NCI-H187 treated with DMSO at 0.1 percent for 48 hours (cell line): ENCODE measurements at places on chromosomes 16 and 17.
A peak's percentile ranks its signal among the peaks of the same experiment; 100 is the strongest.

DNA sequence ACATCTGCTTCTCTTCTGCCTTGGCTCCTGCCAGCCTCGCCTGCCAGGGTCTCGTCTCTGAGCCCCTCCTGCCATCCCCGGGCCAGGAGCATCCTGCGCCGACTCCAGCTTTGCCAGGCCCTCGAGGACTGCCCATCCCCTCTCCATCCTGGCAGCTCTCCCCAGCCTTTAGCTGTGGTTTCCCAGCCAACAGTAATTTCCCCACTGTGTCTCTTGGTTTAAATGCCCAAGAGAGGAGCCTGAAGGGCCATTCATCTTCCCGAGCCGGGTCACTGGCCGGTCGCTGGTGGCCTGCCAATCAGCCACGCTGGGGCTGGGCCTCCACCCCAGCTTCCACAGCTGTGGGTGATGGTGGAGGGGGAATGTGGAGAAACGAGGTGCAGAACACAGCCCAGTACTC, 47.8 kb downstream of the MRC2 start:
- no peak for DNase-seq

DNA sequence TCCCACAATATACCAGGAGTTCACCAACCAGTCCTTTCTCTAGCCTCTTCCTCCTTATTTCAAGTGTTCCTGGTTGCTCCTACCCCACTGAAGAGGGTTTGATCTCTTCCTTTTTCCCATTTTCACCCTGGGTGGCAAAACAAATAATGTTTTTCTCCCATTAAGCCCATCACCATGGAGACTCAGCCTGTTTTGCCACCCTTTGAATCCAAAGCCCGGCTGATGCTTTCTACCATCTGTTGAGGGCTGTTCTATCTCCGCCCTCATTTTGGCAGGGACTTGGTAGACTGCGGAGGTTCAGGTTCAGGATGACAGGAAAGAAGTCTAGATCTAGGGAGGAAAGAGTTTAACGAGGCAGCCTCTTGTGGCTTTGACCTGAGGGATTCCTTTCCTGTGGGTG, 2.6 kb downstream of the DNAH2 start:
- no peak for DNase-seq

- DNase-seq = no peak
These were observed 6.1 kb upstream of the CDR2 start for GRCh38 chr16:22380529-22380928.

DNA sequence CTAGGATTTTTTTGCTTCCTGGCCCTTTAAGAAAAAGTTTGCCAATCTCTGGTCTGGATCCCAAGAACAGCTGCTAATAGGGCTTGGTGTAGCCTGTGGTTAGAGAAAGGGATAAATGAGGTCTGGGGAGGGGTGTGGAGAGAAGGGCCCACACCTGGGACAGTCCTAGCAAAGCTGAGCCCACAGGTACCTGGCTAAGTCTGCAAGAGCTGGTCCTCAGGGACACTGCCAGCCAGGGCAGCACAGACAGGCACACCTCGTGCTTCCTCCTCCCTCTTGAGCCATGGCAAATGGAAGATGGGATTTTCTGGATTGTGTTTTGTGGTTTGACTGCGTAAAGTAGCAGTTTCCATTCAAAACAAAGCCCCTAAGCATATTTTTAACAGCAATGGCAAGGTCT, 217.5 kb downstream of the SOX9 start:
- no peak for DNase-seq

DNA sequence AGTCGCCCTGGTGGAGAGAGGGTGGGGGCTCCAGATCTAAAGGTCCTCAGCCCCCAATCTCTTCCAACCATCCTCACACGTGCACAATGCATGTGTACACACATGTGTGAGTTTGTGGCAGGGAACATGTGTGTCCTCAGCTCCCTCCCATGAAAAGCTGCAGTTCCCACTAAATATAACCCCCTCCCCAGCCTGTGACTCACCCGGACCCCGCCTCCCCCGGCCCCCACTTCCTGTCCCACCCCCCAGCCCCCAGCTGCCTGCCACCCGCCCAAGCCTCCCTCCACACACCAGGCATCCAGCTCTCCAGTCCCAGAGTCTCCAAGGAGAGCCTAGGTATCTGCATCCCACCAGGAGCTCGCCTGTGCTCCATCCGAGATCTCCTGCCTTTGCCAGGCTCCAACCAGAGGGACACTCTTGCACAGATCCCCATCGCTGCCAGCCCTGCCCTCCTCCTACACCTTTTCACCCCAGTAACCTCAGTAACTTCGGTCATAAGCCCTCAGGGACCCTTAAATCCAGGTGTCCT, 3.9 kb downstream of the DLG4 start:
- DNase-seq = no peak

- DNase-seq = peak; percentile 5
These were observed 6.6 kb upstream of the TEKT3 start for GRCh38 chr17:15348021-15348420.

DNA sequence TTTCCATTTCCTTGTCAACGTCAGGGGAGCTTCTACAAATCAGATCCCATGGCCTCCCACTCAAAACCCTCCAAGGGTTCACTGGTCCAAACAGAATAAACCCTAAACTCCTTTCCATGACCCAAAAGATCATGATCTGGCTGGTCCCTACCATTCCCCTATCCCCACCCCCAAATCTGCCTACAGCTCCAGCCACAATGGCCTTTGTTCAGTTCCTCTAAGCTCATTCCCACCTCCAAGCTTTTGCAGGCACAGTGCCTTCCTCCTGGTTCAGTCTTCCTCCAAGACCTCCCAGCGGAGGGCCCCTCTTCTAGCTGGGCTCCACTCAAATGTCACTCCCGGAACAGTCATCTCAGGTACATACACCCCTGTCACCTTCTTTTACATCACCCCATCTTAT, 2.0 kb downstream of the GPRC5B start:
- no peak for DNase-seq

- no peak for DNase-seq
These were observed 67.4 kb downstream of the SIAH1 start for GRCh38 chr16:48317614-48318315.

DNA sequence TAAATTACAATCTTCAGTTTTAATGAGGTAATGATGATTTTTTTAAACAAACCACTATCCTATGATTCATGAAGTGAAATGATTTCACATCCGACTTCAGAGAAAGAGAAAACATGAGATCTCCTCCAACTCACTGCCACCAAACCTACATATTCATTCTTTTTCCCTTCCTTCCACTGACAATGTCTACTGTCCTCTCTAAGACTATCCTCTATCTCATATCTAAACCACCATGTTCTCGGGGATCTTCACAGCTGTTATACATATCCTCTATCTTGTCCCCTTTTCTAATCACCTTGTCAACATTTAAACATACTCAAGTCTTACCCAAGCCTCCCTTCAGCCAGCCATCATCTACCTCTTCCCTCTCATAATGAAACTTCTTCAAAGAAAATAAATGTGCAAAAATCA, 53.5 kb downstream of the SMURF2 start:
- DNase-seq = no peak

GRCh38 chr16:13070268-13070667, 168.9 kb downstream of the SHISA9 start:
- DNase-seq = no peak

DNA sequence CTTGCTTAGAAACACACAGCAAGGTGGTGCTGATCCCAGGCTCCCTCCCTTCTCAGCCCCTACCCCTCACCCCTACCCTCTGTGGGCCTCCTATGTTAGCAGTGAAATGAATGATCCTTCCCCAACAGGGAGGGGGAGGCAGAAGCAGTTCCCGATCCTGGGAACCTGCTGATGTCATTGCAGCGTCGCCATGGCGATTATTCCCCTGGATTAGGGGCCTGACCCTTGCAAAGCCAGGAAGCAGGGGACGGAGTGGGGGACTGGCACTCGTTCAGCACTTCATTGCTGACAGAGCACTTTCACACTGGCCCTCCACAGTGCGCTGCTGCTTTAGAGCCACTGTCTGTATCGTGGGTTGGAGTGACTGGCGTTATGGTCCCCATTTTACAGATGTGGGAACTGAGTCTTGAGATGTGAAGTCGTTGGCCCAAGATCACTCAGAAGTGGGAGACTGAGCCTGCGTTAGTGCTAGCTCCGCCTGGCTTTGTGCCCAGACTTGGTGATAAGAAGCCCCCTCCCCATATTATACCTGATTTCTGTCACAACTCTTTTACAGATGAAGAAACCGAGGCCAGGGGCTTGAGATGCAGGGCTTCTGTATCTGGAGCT, 26.6 kb downstream of the LASP1 start:
- no peak for DNase-seq

DNA sequence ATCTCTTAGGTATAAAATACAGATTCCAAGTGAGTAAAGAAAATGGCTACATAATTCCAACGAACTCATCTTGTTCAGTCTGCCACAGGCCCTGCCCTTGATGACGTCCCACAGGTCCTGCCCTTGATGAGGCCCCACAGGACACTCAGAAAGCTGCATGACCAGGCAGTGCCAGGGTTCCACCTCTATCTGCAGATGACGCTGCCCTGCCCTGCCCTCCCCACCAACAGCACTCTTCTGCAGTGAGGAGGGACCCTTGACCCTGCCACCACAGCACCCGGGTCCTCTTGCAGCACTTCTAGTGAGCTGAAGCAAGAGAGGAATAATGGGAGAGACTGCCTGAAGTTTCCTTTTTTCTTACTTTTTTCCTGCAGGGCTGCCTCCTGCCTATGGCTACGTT, 118.4 kb downstream of the VPS53 start:
- no peak for DNase-seq

DNA sequence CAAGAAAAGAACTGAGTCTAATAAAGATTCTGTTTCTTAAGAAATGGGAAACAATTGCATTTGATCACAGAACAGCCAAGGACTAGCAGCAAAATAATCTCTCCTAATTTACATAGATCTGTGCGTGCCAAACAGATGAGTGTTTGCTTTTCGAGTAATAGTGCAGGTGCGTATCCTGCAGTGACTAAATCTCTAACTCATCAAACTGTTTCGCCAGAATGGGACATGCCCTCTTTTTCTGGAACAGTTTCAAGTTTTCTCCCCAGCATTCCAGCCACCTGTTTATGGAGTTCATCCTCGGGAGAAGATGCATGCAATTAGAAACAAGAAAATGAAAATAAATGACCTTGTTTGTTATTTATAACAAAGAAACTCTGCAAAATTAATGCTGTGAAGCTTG, 5.7 kb upstream of the TOX3 start:
- no peak for DNase-seq

- peak; percentile 2 for DNase-seq
These were observed 44.9 kb downstream of the OTOA start for GRCh38 chr16:21708533-21709115.

- DNase-seq = no peak
These were observed 27.1 kb upstream of the PHF12 start for GRCh38 chr17:28978356-28978964.

DNA sequence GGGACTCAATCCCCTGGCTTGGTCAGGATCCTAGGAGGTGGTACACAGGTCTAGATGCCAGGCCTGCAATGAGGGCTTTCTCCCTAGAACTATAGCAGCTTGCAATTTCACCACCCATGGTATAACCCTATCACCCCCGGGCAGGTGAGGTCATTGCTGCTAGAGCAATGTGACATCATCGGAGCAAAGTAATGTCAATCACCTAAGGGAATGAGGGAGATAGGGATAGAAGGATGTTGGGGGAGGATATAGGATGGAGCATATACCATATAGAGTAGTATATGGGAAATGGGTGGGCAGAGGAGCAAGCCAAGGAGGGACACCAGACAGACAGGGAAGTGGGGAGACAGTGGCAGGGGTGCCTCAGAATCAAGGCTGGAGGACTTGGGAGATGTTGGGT, 3.3 kb downstream of the KCNH4 start:
- no peak for DNase-seq
